Stimulated activated CD4-positive, alpha-beta T cell treated with anti-CD3 and anti-CD28 coated beads, Interleukin-15, amount 100 ng/mL, for 48 hours (primary cell): ENCODE measurements at places on chromosomes 4 and X.

DNA sequence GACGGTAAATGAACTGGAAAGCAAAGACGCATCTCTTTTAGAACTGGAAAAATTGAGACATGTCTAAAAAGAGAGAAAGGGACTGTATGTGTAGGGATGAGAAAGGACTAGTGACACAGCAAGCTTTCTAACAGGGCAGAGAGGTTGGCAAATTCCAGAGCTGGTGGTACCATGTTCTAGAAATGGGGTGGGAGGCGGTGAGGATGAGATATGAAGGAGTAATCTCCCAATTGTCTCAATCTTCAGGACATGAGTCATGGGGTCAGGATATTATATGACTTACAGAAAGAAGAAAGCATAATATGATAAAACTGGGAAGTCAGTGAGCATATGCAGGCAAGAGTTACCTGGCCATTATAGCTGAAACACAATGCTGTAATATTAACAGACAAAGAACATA, 14.2 kb downstream of the TAB3 start:
- DNase-seq = no peak

- no peak for DNase-seq
These were observed 345.7 kb upstream of the FAT1 start for GRCh38 chr4:187069398-187069797.

DNA sequence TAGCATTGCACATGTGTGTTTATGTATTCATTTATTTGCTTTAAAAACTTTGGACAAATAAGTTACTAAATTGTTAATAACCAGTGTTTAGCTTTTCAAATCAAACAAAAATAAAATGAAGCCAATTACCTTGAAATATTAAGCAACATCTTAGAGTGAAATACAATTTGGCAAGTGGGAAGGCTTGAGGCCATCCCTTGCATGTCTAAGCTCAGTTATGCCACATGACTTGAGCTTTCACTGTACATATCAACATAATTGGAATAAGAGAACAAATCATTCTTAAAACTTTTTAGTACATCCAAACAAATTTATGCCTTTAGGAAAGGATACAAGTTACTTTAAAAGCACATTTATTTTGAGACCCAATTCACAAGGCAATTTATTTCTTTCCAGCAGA, 640.6 kb downstream of the SPRY1 start:
- DNase-seq = no peak

- peak; percentile 55 for DNase-seq
These were observed at the start of gene XIAP for GRCh38 chrX:123859846-123860838. Gene XIAP, plus strand, starts transcription at chrX:123860053. Its CDS starts 25,610 bp downstream, at chrX:123885663.

DNA sequence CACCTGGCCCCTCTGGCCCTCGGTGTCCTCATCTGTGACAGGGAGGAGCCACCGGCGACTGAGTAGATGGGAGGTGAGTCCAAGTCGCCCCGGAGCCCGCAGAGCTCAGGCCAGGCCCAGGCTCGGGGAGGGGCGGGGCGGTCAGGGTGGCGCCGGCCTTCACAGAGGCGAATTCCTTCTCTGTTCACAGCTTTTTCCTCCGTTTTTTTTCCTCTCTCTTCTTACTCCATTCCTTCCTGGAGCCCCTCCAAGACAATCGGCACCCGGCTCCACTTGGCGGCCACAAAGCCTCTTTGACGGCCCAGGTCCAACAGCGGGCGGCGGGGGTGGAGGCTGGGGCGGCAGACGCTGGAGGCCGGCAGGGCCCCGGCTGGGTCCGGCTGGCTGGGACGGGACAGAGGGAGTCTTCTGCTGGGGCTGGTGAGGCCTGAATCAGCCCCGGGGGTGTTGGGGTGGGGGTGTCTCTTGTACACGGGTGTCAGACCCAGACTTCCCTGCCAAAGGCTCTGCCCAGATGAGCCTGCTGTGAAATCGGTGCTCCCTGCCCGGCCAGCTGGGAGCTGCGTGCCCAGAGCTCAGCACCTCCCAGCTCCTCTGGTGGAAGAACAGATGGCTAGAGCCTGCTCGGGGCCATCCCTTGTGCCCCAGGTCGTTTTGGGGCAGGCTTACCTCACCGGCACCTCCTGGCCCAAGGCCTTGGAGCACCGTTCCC, 22.6 kb downstream of the FGFRL1 start:
- DNase-seq = no peak

DNA sequence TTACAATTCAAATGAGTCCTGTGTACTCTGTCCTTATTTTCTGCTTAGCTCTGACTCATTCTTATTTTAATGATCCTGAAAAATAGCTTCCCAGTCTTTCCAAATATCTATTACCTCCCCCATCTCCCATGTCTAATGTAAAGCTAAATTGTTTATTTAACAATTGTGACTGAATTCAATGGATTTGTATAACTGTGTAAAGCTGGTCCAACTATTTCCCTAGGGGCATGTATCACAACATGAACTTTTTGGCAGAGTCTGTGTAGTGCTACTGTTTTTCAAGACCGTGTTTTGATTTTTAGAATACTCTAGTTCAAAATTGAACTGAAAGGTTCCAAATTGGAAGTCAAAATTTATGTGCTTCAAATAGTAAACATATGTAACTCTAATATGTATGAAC, 67.8 kb downstream of the SPCS3 start:
- no peak for DNase-seq
